8988T (cell line): ENCODE measurements at places on chromosomes 13 and 19.

- no peak for DNase-seq
Measured at GRCh38 chr13:30418075-30418716, 4.1 kb upstream of the UBE2L5 start.

DNA sequence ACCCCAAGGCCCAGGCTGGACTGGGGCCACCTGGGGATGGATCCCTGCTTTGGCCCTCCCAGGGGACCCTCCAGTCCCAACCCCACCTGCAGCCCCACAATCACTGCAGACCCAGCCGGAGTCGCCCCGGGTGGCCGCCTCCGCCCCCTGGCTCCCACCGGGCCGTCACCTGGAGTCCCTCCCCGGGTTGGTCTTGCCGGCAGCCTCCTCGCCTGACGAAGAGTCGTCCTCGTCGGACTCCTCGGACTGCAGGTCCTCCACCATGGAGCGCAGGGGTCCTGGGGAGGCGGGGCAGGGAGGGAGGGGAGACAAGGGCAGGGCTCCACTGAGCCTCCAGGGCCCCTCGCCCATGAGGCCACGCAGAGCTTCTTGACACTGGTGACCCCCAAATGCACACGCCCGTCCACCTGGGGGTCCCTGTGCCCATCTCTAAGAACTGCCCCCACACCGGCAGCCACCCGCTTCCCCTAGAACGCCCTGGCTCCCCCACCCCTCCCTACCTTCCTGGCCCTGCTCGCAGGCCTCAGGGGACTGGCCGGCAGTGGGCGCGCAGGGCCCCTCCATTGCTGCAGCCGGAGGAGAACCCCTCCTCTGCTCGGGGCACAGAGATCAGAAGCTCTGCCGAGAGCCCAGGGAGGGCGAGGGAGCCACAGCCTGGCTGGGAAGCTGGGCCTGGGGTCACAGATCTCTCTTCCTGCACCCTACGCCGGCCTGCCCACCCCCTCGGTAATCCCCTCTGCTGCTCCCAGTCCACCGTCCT lies 63.4 kb downstream of the MLLT1 start:
- DNase-seq: peak; percentile 14

GRCh38 chr13:94712287-94712811 lies at the start of gene SOX21:
TSS of gene SOX21 (minus strand) at chr13:94712545. CDS start at chr13:94712049, 496 bp downstream.
- DNase-seq: no peak

- DNase-seq: no peak
Measured at GRCh38 chr13:30727491-30728355, 7.6 kb upstream of the ALOX5AP start.

DNA sequence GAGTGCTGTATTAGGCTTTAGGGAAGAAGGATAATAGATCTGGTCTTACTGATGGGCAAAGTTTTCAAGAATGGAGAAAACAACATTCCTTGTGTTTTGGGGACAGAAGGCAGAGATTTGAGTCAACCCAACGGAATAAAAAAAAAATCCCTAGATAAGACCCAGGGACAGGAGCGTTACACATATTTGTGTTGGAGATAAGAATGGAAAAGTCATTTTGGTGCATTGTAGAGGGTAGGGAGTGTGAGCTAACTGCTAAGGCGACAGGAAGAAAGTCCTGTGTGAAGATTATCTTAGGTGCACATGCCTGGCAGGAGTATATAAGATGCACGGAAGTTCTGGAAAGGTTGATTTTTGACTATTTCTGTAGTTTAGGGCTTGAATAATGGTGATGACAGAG lies 450.3 kb upstream of the ARGLU1 start:
- DNase-seq: no peak

GRCh38 chr13:102768909-102769308 lies 4.7 kb downstream of the TEX30 start:
- DNase-seq: no peak

DNA sequence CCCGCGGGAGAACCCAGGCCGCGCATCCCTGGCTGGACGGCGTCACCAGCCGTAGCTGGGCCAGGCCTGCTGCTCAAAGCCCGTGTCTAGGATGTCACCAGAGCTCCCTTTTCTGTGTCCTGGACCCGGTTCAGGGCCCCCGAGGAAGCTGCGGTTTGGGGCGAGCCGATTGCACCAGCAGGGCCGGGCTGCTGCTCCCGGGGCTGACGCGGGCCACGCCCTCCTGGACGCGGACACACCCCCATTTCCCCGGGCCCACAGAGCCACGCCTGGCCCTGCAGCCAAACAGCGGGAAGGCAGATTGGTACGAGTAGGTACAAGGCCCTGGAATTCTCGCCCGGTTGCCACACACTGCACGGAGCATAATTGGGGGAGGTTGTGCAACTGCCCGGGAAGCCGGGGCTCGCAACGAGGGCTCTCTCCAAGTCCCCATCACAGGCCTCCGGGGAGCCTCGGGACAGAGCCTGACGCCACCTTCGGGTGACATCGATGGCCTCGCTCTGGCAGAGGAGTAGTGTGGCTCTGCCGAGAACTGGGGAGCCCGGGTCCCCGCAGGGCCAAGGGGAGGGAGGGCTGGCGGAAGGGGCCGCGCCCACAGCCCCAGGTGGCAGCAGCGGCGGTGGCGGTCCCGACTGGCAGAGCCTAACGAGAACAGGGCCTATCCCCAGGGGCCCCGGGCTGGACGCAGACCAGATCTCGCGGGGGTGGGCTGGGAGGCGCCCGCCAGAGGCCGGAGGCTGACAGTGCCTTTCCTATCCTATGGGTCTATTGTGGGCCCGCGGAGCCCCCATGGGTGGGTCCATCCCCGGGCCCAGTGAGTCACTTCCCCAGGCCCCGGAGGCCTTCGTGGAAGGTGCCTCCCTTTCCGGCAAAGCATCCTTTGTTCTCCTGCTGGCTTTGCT lies 23.5 kb downstream of the KCTD15 start:
- DNase-seq: peak; percentile 95

GRCh38 chr19:18683958-18684641 lies 620 bp downstream of the CRTC1 start:
- no peak for DNase-seq

DNA sequence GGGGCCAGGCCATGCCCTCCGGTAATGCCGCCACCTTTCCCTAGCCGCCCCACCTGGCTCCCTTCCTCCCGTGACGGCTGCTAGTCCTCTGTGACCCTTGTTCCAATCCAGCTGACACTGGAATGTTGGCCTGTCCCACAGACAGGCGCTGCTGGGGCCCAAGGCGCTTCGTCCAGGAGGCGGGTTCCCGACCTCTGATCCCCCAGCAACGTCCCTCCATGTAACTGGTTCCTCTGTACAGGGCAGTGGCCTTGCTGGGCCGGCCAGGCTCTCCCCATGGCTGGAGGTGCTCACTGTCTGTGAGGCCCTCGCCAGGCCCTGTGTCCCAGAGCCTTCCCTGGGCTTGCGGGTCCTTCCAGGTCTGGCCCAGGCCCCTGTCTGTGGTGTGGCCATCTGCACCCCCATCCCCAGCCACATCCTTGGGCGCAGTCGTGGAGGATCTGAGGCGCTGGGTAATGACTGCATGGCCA lies 6.8 kb upstream of the GRIN3B start:
- DNase-seq: no peak

GRCh38 chr19:43720936-43721335 lies 5.1 kb downstream of the IRGC start:
- DNase-seq: no peak

DNA sequence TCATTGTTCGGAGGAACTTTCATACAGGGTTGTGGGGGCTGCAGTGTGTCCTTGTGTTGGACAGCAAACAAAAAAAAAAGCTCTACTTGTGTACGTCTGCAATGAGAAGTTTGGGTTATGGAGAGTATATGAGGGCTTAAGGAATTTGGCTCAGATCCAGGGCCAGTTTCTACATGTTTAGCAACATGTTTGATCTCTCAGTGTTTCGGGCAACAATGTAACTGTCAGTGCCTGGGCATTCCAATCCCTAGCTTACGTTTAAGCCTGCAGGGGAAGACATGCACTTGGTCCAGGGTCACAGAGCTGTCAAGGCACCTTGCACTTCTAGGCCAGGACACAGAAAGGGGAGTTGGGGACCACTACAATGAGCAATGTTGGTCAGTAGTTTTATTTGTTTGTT lies 13.9 kb downstream of the ZNF543 start:
- DNase-seq: no peak

DNA sequence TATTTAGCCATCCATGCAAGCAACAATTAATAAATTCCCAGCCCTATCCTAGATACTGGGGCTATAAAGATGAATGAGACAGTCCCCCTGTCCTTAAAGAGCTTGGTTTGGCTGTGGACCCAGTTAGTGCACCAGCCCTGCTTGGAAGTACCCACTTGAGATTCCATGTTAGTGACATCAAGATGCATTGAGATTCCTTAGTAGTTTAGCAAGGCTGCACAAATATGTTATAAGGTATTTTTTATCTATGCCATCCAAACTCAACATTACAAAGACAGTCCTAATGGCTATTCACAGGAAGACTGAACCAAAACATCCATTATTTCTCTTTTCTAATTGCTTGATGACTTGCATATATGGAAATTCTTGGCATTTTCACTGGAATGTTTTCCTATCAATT lies 48.8 kb upstream of the RAP2A start:
- no peak for DNase-seq

DNA sequence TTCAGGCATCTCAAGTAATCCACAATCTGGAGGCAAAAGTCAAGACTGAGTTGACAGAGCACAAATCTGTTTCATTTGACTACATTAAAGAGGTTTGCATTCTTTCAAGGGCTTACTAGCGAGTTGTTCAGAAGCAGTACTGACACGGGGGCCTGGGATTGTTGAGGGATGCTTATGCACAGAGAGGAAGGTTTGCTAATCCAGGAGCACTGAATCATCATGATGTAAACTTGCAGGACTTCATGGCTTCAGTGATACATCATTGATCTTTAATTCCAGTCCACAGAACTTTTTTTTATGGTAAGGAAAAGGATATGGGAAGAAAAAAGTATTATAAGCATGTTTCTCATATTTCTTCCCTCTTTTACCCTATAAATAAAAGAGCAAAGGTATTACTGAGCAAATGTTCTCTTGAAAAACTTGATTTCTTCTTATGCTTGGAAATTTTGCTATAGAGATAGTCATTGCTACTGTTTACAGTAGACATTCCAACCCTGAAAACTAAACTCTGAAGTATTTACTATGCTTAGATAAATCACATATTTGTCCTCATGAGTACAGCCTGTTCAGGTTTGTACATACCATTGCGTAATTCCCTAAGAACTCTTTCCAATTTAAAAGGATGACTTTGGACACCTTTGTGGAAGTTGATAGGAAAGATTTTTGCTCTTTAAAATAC lies 65.8 kb upstream of the KPNA3 start:
- no peak for DNase-seq

GRCh38 chr19:447816-448560 lies 12.8 kb downstream of the SHC2 start:
- DNase-seq: no peak

- no peak for DNase-seq
Measured at GRCh38 chr19:1893791-1894190, 8.5 kb upstream of the ABHD17A start.

GRCh38 chr13:35672611-35673010 lies 196.1 kb upstream of the MAB21L1 start:
- no peak for DNase-seq

GRCh38 chr13:46596466-46596865 lies 43.5 kb downstream of the LRCH1 start:
- no peak for DNase-seq

- no peak for DNase-seq
Measured at GRCh38 chr13:52411629-52412028, 5.7 kb upstream of the THSD1 start.

DNA sequence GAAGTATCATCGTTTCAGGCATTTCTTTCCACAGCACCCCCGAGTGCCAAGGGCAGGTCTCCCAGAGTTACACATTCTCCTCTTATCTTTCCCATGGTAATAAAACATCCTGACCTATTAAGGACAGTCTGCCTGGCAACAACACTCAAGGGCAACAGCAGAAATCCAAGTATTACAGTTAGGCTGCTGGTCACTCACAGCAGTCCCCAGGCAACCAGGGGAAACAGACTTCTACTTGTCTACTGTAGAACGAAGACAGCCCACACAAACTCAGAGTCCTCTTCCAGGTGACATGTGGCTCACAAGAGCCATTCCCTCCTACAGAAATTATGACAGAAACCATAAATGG lies 24.3 kb downstream of the RCBTB1 start:
- DNase-seq: no peak

GRCh38 chr19:14479975-14480699 lies 5.0 kb upstream of the PTGER1 start:
- peak; percentile 87 for DNase-seq

GRCh38 chr19:53621885-53622740 lies 9.7 kb upstream of the DPRX start:
- DNase-seq: no peak

DNA sequence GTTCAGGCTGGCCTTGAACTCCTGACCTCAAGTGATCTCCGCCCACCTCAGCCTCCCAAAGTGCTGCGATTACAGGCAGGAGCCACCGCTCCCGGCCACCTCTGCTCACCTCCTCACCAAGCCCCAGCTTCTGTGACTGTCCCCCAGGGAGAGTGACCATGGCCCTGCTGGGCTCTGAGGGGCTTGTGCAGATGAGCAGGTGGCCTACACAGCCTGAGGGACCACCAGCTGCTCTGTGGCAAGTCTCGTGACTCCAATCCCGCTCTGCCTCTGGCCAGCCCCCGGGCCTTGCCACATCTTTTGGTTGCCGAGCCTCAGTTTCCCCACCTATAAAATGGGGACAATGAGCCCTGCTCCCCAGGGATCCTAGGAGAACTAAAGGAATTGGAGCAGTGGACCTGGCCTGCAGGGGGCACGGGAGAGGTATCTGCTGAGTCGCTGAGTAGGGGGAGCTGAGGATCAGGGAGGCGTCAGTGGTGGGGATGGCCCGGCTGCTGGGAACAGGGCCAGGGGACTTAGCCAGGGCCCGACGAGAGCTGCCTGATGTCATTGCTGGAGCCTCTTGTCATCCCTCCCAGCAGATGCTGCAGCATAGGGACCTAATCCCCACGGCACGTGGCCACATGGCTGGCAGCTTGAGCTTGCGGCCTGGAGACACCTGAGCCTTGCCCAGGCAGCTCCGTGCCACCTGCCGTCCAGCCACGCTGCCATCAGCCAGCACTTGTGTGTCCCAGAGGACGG lies 74.7 kb downstream of the GADD45B start:
- no peak for DNase-seq

GRCh38 chr13:96994017-96994857 lies at the start of gene OXGR1:
TSS of gene OXGR1 (minus strand) at chr13:96994476. CDS start at chr13:96987759, 6,717 bp downstream.
- no peak for DNase-seq

GRCh38 chr19:32540621-32541020 lies 40.4 kb upstream of the PDCD5 start:
- no peak for DNase-seq

- DNase-seq: no peak
Measured at GRCh38 chr19:38571682-38572081, 46.1 kb downstream of the MAP4K1 start.

GRCh38 chr19:35585848-35586247 lies at the start of gene PMIS2:
TSS of gene PMIS2 (plus strand) at chr19:35586173. CDS start at chr19:35586260, 87 bp downstream.
- peak; percentile 49 for DNase-seq
